Activated CD4-positive, alpha-beta T cell treated with anti-CD3 and anti-CD28 coated beads, Interleukin-2, amount 50 U/mL, for 24 hours (primary cell): ENCODE measurements at places on chromosomes 7 and 10.

GRCh38 chr10:69497611-69498390 lies 46.5 kb downstream of the TSPAN15 start:
- no peak for DNase-seq

- no peak for DNase-seq
These were observed 75.4 kb downstream of the PROSER2 start for GRCh38 chr10:11898372-11899066.

DNA sequence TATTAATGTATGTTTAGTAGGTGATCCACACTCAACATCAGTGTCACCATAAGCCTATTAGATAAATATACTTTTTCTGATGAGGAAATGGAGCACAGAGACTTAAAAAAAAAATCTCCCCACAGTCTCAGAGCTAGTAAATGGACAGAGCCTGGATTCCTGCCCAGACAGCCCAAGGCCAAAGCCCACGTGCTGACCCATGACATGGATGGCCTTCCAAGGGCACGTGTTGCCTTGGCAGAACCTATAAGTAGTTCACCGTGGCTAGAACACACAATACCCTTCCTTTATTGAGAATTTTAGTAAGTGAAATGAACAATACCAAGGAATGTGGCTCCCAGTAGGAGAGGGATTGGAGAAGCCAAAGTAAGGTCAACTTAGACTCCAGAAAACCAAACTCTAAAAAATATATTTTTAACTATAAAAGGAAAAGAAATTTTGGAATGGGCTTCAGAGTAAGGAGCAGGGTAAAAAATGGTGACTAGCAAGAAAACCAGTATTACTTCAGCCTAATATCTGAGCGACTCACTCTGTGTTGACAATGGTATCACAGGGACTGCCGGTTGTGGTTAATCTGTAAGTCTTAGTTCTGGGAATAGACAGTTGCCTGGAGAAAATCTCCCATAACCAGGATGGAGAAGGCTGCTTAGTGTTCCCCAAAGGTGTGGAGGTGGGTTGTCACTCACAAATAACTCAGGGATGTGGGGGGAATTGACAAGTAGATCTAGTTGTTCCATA lies 223.0 kb downstream of the SORCS1 start:
- DNase-seq, result no peak

- DNase-seq, result no peak
These were observed 55.2 kb downstream of the NRP1 start for GRCh38 chr10:33279276-33279675.

- peak; percentile 29 for DNase-seq
These were observed 535 bp downstream of the ASAH2B start for GRCh38 chr10:50740293-50740648.

DNA sequence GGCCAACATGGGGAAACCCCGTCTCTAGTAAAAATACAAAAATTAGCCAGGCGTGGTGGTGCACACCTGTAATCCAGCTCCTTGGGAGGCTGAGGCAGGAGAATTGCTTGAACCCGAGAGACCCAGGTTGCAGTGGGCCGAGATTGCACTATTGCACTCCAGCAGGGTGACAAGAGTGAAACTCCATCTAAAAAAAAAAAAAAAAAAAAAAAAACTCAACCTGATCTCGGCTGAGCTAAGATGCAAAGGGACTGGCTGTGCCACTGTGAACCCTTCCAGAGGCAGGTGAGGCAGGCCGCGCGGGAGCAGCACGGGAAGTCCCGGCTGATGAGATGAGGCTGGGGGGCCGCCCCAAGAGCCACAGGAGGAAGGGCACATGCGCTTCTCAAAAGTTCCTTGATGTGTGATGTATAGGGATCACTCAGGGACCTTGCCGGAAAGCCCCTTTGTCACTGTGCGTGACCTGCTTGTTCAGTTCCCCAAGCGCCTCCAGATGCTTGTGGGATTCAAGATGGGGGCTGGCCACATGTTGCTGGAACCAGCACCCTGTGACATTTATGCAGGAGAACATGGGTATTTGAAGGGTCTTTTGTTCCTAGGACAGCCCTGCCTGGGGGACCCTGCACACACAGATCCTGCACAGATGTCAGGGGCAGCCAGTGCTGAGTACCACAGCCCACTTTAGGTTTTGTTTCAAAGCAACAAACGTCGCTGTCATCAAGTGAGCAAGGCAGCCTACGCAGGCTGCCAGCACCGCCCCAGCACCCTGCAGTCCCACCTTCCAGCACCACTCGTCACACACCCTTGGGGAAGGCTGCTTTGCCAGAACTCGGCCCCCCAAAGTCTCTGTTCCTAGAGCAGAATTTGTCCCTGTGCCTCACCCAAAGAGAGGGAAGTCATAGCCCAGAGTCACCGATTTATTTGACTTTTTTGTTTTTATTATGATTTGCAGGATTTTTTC lies 74.8 kb upstream of the SH2B2 start:
- no peak for DNase-seq

DNA sequence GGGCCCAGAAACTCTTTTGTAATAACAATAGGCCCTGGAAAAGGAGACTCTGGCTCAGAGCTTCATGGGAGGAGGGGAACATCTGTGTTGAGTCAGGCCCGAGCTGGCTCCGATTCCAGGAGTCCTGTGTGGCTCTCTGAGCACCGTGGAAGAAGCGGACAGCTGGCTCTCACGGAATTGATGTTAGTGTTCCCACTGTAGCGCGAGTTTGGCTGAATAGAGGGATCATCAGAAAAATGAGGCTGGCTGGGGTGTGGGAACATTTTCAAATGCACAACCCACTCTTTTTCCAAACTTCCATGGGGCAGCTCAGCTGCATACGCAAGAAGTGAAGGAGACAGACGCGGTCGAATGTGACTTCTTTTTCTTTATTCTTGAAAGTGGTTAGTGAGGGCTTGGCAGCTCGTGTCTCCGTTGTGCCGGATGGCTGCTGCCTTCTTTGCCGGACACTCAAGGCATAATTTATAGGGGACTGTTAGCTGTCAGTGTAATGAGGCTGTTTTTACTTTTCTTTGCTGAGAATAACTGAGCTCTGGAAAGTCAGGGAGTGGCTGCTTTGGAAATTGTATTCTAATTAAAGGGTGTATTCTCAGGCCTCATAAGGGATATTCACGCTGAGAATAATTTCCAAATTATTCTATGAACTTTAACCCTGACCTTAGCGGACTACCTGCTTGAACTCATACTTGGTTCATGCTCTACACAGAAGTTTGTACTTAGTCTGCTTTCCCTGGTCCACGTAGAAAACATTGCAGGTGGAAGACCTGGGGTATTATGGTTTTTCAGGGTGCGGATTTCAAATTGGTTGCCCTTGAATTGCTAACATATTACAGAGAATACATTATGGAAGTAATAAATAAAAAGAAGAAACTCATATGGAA lies 23.1 kb downstream of the MDFIC start:
- DNase-seq, result no peak
